ENCODE measurements at places on chromosomes 1 and 21.

GRCh38 chr1:32764826-32765569 is 52.2 kb downstream of the YARS1 start:
- DNase-seq: no peak

DNA sequence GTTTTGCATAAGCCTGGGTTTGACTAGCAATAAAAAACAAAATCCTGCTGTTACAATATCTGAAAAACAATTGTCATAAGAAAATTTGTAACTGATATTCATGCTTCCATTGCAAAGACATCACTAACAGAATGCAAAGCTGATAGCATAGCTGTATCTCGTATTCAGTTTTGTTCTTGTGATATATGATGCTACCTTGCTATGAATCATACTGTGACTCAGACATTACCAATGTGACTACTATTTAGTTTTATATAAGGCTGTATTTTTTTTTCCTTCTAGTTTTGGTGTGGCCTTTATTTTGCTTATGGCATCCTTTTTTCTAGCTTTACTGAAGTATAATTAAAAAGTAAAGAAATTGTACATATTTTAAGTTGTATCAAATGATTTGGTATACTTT is 1381.8 kb downstream of the MRPL39 start:
- DNase-seq: no peak

- no peak for DNase-seq
Measured at GRCh38 chr1:226632169-226632879, 83.8 kb downstream of the STUM start.

DNA sequence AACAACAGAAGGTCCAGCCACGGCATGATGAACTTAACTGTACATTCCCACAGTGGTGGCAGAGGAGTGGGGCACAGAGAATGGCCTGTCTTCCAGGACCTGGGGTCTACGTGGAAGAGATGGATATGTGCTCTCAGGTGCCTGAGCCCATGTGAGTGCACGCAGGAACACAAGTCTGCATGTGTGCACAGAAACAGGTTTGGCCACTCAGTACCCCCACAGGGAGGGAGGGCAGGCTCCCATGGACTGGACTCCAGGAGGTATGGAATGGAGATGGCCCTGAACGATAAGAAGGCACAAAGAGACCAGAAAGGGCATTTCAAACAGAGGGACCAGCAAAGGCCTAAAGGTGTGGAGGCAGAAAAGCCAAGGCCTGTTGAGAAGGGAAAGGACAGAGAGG is 10.8 kb downstream of the COL9A2 start:
- no peak for DNase-seq

DNA sequence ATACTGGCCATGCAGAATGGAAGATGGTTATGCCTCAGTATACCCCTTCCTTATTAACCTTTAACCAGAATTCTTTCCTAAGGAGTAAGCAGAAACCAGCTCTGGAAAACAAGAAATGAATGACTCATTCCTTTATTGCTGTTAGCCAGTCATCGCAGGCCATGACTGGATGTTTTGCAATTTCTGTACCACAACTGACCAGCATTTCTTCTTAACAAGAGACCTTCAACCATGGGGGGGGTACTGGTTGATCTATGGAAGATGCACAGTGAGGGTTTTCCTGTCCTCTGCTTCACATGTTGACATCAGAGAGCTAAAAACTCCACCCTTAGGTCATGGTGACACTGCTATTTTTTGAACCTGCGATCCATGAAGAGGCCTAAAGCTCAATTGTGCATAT is 28.0 kb upstream of the RNF2 start:
- no peak for DNase-seq

DNA sequence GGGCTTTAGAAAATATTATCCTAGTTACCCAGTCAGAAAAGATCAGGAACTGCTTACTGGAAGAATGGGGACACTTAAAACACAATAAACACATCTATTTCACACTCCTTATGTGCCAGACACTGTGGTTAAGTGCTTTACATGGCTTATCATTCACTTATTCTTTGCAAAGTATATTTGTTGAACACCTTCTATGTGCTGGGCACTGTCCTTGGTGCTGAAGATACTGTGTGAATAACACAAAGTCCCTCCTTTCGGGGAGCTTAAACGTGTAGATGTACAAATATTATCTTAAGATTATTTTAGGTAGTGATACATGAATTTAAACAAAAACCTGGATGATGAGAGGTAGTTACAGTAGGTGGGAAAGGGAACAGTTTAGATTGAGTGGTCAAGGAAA is 169.3 kb downstream of the ST6GALNAC5 start:
- DNase-seq: no peak

- no peak for DNase-seq
Measured at GRCh38 chr1:230922620-230923019, 54.3 kb upstream of the C1orf198 start.

DNA sequence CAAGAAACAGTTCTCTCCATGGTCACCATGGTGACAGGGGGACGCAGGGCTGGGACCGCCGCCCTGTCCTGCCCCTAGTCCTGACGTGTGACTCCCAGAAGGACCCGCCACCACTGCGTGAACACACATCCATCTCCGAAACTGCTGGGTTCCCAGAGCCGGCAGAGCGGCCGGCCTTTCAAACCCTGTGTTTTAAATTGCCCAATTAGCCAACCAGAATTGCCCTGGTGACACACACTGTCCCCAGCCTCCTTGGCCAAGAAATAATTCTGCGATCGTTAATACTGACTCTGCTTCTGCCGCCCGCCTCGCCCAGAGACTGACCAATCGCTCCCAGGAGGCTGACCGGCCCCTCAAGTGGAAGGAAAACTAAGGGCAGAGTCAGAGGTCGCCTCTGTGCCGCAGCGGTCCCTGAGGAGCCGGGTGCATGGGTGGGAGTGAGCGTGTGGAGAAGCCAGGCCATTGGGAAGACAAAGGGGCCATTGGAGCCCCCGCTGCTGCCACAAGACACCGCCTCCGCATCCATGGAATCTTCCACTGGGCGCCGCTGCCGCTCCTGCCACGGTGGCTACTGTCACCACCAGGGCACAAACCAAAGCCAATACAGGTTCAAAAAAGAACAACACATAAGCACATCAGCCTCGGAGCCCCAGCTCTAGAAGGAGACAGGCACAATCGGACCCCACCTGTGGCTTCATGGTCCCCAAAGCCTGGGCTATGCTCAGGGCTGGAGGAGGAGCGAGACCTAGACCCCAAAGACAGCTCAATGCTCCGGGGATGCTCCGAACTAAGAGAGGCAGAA is 273.2 kb downstream of the NPHP4 start:
- no peak for DNase-seq

DNA sequence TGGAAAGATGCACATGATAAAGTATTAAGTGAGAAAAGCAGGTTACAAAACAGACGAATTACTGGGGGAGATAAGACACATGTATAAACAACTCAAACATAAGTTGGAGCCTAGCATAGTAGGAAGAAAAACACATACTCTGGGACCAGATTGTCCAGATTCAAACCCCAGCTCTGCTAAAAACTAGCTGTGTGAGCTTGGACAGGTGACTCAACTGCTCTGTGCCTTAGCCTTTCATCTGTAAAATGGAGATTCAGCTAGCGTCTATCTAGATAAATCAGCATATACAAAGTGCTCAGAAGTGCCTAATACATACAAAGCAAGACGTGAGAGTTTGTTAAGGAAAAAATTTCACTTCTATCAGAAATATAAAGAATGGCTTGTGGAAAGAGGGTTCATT is 254.0 kb upstream of the POU3F1 start:
- DNase-seq: no peak

DNA sequence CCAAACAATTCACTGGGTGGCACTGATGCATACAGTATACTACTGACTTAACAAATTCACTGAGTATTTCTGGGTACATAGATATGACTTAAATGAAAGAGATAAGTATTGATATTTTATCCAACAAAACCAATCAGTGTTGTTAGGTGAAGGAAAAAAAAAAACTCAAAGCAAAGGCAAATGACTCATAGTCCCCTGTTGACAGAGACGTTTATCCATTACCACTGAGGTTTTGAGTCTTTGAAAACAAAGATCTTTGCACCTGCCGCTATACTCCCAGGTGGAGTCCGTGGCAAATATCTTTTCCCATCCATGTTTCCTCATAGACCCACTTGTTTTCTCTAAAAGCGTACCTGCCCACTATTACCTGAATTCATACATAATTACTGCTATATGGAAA is 18.4 kb downstream of the DYNLT5 start:
- DNase-seq: no peak

- DNase-seq: no peak
Measured at GRCh38 chr1:151819976-151820623, 11.5 kb downstream of the RORC start.

DNA sequence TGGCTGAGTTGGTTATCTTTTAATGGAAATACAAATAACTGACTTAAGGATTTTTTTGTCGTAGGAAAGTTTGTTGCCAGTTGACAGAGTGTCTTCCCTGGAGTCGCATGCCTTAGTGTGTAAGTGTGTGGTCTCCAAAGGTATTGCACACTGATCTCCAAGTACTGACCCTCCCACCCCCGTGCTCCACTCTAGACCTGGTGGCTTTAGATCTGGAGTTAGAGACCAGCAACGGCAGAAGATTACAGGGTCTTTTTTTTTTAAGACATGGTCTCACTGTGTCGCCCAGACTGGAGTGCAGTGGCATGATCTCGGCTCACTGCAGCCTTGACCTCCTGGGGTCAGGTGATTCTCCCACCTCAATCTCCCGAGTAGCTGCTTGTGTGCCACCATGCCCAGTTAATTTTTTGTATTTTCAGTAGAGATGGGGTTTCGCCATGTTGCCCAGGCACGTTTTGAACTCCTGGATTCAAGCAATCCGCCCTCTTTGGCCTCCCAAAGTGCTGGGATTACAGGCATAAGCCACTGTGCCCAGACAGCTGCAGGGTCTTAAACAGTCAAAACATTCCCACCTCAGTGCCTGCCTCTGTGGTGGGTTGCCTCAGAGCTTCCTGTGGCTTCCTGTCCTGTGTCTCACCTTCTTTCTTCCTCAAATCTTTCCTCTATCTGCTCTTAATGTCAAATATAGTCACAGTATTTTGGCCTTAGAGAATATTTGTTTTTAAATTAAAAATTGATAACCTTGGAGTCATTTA is 6.9 kb downstream of the TRAPPC10 start:
- DNase-seq: no peak

DNA sequence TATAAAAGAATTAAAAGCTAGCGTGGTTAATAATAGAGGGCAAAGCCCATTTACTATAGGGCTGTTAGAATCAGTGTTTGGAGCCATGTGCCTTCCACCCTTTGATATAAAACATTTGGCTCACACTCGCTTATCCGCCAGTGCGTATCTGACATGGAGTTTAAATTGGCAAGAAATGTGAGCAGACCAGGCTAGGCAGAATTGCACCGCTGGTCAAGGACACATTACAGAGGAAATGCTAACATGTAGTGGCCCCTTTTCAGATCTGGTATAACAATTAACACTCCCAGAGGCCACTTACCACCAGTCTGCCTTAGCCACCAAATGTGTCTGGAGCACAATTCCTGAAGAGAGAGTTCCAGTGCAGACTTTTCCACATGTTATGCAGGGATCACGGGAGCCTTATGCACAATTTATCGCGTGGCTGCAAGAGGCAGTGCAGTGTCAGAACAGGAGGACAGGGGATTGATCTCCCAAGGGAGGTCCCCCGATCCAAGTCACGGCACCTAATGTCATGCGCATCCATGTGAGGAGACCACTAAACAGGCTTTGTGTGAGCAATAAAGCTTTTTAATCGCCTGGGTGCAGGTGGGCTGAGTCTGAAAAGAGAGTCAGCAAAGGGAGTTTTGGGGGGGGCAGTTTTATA is 14.0 kb downstream of the GSTM3 start:
- DNase-seq: no peak

DNA sequence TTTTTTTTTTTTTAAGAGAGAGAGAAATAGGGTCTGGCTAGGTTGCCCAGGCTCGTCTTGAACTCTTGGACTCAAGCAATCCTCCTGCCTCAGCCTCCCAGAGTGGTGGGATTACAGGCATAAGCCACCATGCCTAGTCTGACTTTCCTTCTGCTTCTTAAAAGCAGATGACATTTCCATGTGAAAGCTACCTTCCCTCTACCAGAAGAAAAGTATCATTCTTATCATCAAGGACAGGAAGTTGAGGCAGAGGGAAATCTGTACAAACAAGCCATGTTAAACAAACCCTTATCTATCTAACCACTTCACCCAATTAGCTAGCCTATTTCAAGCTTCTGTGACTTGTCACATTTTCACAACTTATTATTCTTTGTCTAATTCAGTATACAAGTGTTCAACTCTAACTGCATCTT is 54.8 kb downstream of the SAMSN1 start:
- DNase-seq: no peak

GRCh38 chr1:8578132-8578877 is 239.1 kb downstream of the RERE start:
- DNase-seq: no peak

- no peak for DNase-seq
Measured at GRCh38 chr1:161206411-161207140, 4.4 kb downstream of the NDUFS2 start.

GRCh38 chr1:116375887-116376728 is 3.1 kb downstream of the ATP1A1 start:
- peak; percentile 44 for DNase-seq

- peak; percentile 22 for DNase-seq
Measured at GRCh38 chr1:41804176-41804575, 114.5 kb downstream of the HIVEP3 start.

GRCh38 chr1:210384625-210385024 is 55.9 kb downstream of the HHAT start:
- DNase-seq: no peak

DNA sequence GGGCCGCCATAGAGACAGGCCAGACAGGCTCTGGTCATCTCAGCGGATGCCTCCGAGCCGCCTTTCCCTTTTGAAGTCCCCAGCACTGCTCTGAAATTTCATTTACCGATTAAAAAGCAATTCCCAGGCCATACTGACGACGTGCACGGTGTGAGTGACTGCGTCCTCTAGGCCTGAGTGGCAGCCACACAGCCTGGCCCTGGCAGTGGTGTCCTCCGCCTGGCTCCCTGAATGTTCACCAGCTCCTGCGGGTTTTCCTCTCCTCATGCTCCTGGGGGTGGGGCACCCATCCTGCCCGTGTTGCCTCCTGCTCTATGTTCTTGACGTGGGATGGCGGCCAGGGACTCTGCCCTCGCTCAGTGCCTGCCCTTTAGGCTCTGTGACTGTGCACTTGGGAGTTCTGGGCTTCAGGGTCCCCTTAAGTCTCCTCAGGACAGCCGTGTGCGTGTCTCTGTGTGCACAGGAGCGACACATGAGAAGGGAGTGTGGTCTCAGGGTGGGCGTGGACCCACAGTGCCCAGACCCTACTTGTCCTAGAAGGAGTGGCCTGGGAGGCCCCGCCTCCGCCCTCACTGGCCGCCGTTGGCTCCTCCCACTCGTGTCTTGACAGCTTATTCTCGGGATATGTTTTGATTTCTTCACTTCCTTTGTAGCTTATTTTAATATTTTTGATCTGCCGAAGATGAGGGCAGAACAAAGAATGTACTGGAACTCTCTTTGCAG is 3.6 kb downstream of the SKI start:
- DNase-seq: peak; percentile 81

GRCh38 chr1:114386129-114387009 is 124.6 kb downstream of the TRIM33 start:
- DNase-seq: no peak

Data from activated CD4-positive, alpha-beta T cell treated with anti-CD3 and anti-CD28 coated beads, Interleukin-2, amount 50 U/mL, for 1 hour (primary cell).